ENCODE measurements at places on chromosomes 5 and 9.

DNA sequence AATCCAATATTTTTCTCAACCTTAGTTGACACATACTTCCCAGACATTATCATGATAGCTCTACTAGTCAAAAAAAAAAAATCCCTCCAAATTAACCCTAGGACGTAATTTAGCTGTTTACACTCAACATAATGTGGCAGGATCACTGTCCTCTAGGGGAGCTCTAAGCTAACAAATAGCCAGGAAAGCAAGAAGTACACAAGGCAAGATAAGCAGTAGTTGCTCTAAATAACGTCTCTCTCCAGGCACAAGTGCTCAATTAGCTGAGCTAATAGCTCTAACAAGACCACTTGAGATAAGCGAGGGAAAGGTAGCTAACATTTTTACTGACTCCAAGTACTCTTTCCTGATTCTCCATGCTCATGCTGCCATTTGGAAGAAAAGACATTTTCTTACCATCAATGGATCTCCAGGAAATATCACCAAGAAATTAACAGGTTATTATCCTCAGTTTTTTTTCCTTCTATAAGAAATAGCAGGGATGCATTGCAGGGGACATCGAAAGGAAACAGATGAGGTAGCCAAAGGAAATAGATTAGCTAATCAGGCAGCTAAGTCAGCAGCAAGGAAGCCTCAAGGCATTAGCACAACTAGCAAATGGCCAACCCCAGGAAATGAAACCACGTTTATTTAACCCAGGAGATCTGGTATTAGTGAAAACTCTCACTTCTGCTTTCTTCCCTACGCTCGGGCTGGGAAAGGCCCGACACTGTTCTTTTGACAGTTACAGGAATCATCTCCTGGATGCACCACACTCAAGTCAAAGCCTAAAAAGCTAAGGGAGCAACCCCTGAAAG is 614.1 kb downstream of the PTPRD start:
- no peak for DNase-seq

GRCh38 chr5:39201160-39201780 is 18.1 kb downstream of the FYB1 start:
- no peak for DNase-seq

- DNase-seq, result no peak
Observed at GRCh38 chr5:120624021-120624563, 160.0 kb downstream of the PRR16 start.

- no peak for DNase-seq
Observed at GRCh38 chr9:71626395-71626794, 141.9 kb downstream of the CEMIP2 start.

Measured in esophagus squamous epithelium (tissue), 5 donors.